ENCODE measurements at places on chromosomes 1 and 21.

DNA sequence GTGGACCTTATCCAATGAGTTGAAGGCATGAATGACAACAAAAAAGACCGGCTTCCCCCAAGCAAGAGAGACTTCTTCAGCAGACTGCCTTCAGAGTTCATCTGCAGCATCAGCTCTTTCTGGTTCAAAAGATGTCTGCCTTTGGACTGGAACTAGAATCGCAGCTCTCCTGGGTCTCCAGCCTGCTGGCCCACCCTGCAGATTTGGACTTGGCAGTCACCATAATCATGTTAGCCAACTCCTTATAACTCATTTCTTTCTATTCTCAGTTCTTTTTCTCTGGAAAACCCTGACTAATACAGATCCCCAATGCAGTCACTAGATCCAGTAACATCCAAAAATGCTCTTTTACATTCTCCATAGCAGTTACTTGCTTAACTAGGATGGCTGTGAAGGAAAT lies 89.2 kb upstream of the MARK1 start:
- no peak for DNase-seq

DNA sequence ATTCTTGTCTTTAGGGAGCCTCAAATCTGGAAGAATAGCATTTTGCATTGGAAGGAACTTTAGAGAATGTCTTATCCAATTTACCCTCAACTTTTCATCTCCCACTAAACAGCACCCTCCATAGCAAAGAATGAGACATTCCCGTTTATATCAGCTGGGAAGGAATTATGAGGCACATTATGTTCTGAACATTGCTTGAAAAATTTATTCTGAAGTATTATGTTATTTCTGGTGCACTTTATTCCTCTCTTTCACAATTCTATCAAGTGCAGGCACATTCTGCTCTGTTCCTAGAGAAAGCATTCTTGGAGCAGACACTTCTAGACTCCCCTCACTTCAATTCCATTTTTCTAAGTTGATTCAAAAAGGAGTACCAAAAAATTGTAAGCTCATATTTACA lies 147.9 kb downstream of the EDEM3 start:
- no peak for DNase-seq

DNA sequence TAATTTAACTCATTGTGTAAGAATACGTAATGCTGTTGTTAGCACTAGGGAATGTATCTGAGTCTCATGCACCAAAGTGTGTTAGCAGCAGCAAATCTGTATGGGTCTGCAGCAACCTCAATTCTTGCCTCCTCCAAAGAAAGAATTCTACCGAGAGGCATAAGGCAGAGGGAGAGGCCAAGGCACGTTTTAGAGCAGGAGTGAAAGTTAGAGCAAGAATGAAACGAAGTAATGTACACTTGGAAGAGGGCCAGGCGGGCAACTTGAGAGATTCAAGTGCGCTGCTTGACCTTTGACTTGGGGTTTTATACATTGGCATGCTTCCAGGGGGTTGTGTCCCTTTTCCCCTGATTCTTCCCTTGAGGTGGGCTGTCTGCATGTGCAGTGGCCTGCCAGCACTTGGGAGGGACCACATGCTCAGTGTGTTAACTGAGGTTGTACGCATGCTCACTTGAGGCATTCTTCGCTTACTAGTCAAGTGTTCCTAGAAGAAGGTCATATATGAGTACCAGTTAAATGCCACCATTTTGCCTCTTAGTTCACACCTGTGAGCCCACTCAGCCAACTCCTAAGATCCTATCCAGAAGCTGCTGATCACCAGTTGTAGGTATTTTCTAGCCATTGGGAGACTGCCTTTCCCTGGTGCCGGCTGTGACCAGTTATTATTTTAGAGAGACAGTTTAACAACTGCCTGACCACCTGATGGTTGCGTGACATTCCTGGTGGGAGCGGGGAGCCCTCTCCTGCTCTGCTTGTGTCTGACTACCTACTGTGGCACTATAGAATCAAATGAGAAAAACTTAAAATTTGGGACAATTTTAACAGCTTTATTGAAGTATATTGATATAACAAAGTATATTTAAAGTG lies 2.7 kb upstream of the CNN3 start:
- DNase-seq: no peak

DNA sequence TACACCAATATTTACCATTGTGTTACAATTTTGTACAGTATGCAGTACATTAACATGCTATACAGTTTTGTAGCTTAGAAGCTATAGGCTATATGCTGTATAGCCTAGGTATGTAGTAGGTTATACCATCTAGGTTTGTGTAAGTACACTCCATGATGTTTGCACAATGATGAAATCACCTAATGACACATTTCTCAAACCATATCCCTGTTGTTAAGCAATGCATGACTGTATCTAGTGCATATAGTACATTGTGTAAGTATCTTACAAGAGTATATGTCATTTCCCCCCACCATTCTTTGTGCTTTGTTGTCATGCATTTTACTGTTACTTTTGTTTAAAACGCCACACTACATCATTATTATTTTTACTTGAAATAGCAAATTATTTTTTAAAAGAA lies 65.7 kb upstream of the RNF11 start:
- no peak for DNase-seq

DNA sequence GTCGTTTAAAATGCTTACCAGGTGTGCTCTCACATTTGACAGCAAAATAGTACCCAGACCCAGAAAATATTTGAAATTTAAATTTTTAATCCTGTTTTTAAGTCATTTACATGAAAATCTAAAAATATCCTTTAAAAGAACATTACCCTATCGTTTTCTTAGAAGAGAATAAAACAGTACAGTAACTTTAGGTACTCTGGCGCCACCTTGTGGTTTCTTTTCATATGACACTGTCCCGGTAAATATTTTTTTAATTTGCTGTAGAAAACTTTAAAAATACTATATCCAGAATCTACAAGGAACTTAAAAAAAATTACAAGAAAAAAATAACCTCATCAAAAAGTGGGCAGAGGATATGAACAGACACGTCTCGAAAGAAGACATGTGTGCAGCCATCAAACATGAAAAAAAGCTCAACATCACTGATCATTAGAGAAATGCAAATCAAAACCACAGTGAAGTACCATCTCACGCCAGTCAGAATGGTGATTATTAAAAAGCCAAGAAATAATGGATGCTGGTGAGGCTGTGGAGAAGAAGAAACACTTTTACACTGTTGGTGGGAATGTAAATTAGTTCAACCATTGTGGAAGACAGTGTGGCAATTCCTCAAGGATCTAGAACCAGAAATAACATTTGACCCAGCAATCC lies 129.2 kb downstream of the RGS21 start:
- no peak for DNase-seq

- no peak for DNase-seq
Observed at GRCh38 chr1:94866164-94866807, 46.1 kb downstream of the SLC44A3 start.

DNA sequence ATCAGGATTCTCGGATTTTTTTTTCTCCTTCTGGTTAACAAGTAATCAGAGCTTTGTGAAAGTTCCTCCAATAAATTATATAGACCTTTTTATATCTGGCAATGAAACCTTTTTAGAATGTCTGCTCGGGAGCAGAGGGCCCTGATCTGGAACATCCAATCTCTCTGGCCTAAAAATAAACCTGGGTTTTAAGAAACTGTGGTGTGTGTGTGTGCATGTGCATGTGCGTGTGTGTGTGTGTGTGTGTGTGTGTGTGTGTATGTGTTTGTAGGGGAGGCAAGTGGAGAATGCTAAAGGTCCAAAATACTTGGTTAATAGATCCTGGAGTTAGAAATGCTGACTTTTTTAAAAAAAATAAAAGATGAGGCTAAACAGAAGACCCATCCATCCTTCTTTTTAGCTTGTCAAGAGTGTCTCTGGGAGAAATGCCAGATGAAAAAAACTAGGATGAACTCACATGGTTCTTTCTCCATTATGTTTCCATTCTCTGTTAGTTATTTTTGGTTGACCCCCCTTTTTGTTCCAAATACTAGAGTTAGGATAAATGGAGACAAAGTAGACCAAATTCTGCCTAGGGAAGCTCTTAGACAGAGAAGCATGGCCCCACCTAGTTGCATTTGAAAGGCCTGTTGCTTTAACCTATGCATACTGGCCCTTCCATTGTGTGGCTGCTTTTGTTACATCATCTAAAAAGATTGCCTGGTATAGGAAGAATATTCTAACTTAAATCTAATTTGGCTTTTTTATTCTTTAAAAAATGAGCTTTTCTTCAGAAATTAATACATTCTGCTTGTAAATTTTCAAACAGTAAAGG lies 175.9 kb downstream of the PAPPA2 start:
- no peak for DNase-seq

- no peak for DNase-seq
Observed at GRCh38 chr1:211876851-211877590, 46.5 kb upstream of the LPGAT1 start.

DNA sequence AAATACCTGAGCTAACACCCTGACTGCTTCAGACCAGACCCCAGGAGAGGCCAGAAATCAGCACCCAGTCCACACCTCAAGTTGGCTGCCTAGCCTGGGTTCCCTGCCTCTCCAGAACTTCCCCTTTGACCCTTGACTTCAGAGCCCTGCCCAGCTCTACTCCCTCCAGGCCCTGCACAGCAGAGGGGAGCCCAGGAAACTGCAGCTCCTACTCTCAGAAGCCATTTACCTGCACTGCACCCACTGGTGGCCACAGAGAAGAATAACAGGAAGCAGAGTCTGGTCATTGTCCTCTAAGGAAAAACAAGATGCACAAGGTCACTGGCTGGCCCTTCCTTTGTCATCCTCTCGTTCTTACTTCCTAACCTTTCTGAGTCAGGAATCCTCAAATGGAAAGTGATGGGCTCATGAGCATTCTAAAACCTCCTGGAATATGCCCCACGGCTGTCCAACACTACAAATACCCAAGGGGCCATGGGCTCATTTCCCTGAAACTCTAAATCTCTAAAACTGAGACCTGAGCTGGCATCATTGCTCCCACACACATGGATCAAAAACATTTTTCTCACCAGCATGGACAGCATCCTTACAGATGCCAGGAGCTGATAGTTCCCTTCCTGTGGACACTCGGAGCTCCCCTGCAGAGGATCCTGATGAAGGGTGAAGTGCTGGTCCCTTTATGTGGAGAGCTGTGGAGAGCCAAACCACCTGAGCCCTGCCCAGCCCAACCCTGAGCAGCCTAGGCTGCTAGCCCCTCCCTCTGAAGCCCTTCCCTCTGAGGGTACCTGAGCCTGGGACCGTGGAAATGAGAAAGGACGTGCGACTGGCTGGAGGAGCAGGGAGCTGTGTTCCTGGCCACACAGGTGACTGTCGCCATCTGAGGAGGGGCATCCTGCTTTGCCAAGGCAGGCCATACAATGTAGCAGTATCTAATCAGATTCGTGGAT lies at the start of gene ITLN2:
Gene ITLN2 (minus strand): TSS at position 652 of the 947 bp plus-strand sequence. CDS start 68 bp downstream, at position 584.
- DNase-seq: peak; percentile 54

DNA sequence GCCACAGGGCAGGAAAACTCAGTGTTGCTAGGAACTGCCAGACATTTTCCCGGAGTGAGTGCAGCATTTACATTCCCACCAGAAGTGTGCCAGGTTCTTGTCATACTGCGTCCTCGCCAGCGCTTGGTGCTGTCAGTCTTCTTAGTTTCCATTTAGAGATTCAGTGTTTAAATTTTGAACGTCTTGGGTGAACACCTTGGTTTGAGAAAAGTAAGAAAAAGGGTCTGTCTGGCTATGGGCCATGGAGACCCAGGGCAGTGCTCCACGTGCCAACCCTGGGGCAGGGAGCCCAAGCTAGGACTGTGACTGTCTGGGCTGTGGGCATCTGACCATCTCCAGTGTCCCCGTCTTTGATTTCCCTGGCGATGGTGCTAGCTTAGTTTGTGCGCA lies 16.0 kb downstream of the IBA57 start:
- DNase-seq: no peak

DNA sequence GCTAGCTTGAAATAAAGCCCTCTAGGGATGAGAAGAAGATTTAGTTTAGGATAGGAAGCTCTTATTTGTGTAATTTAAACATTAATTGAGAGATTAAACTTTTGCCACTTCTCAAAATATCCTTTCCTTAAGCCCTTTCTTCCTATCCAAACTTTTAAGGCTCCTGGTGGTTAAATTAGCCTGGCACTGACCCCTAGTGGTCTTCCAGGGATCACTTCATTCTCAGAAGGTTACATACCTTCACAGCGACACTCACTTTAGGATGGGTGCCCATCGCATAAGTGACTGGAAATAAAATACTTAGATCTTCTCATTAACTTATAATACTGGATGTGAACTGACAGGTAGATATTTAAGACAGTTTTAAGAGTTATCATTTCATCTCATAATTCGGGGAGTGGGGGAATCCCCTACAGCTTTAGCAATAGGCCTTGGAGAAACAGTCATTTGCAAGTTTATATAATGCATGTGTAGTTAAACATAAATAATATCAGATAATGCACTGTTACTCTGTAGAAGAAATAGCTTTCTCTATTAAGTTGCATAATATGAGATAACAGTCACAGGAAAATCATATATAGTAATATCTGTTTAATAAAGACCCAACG lies 7.4 kb downstream of the LHX9 start:
- no peak for DNase-seq

All from GM12892 (cell line).